Psoas muscle (tissue), 8 donors: ENCODE measurements at places on chromosomes 12 and 14.

- peak; percentile 58 for DNase-seq
These were observed 108.6 kb downstream of the VRK1 start for GRCh38 chr14:96905825-96906224.

DNA sequence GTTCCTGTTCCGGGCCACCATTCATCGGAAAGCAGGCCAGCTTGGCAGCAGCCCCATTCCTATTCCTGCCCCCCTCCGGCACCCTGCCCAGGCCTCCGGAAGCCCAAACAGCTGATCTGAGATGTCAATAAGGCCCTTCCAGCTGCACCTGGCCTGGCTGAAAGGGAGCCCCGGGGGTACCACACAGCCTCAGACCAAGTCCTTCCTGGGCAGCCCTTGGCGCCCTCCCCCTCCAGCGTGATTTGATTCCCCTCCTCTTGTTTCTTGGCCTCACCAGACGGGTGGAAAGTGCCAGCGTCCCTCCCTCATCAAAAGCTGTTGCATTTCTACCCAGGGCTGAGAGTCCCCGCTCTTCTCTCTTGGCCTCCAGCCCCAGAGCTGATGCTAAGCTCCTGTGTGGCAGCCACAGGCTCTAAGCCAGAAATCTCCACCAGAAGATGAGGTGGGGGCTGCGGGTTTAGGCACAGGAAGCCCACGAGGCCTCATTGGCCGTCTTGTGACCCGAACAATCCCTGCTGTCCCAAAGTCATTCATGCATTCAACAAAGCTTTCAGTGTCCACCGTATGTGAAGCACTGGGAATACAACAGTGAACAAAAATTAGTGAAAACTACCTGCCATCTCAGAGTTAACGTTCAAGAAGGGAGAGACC lies 215.4 kb downstream of the SLC41A2 start:
- no peak for DNase-seq

DNA sequence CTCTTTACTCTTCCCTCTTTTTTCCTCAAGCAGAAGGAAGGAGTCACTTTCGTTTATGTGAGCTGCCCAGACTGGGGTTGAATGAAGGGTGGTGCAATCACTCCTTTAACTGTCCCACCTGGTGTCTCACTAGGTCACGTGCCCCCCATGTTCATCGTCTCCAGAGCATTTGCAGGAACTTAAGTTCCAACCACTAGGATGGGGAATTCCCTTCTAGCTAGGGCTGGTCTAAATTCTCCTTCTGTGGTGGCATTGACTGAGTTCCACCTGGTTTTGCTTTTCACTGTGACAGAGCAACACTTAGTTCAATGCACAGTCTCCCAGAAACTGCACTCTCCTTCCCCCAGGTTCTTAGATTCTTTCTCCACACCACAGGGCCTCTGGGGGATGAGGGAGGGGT lies 9.5 kb downstream of the FANCM start:
- no peak for DNase-seq

DNA sequence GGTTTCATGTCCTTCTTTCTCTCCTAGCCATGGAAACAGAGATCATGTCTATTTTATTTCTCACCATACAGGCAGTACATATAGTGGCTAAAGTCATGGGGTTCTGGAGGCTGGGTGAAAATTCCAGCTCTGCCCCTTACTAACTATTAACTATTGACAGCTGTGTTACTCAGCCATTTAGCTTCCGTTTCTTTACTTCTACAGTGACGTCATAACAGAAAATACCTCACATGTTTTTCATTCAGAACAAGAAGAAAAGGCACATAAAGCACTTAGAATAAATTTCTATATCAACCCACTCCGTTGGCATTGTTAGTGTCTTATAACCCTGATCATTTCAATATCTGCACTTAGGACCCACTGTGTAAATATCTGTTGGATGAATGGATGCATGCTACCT lies 1506.9 kb upstream of the TMEM132C start:
- no peak for DNase-seq

DNA sequence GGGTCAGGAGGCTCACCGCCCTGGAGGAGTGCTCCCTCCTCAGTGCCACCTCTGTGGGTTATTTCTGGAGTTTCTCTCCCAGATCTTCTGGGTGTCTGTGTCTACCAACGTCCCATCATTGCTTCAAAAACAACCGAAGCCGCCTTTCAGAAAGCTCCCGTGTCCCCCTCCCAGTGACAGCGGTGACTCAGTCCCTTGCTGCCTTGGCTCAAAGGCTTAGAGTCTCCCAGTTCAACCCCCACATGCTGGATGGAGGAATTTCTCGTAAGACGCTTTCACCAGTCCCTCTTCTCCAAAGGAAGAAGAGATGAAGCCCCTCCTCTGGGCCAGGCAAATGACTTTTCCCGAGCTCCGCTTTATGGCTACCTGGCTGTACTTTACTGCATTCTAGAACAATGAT lies 146.6 kb downstream of the RBM19 start:
- no peak for DNase-seq

- no peak for DNase-seq
These were observed 44.4 kb downstream of the PRMT8 start for GRCh38 chr12:3535431-3535841.

GRCh38 chr12:102642199-102642598 lies 161.8 kb upstream of the IGF1 start:
- DNase-seq = no peak

DNA sequence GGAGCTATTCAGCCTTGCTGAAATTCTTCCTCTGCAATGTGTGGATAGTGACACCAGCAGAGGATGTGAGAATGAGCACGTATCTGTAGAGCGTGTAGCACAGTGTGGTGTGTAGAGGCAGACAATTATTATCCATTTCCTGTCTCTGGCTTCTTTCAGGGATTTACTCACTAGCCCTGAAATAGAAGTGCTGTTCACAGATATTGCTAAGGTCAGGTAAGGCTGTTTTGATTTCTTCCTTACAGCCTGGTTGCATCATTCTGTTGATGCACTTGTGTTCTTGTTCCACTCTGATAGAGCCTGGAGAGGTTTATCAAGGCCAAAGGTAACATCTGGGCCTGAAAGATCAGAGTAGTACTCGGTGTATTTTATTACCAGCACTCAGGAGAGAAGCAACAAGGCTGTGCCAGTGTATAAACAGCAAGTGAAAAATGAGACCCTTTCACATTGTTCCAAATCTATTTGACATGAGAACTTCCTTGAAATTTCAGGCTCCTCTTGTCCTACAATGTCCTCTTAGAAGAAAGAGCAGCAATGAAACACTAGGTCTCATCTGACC lies 16.7 kb downstream of the ARG2 start:
- no peak for DNase-seq

DNA sequence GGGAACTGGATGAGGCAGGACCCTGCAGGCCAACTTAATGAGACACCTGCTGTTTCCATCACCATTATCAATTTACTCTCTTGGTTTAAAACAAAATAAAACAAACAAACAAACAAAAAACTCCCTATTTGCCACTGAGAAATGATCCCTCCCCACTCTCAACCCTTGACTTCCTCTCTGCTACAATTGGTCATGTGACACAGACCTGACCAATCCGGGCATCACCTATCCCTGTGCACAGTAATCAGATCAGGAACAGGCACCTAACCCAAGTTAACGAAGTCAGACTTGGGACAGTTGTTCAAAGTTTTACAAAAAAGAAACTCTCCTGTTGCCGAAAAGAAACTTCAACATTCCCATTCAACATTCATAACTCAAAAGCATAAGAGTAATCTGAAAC lies 58.4 kb downstream of the NELL2 start:
- no peak for DNase-seq

DNA sequence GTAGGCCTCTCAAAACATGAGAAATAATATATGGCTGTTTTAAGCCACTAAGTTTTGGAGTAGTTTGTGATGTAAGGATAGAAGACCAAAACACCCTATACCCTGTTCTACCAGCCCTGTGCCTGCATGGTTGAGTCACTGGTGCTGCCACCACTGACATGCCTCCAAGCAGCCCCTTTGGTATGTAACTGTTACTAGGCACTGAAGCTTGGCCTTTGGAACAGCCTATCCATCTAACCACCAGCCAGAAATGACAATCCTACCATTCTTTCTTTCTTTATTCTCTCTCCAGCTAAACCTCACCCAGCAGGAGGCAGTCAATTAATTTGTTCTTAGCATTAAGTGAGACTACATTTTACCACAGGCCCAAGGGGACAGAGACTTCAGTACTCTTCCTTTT lies 240.3 kb downstream of the MSRB3 start:
- no peak for DNase-seq

- DNase-seq = no peak
These were observed 44.0 kb upstream of the LRTM2 start for GRCh38 chr12:1776170-1776921.

GRCh38 chr12:117190210-117190781 lies at the start of gene FBXO21:
TSS of gene FBXO21 (minus strand) at chr12:117190470. CDS start at chr12:117190456, 14 bp downstream.
- peak; percentile 95 for DNase-seq

- no peak for DNase-seq
These were observed 2.9 kb downstream of the SMARCD1 start for GRCh38 chr12:50087995-50088394.

GRCh38 chr12:96143827-96144565 lies 50.2 kb upstream of the ELK3 start:
- no peak for DNase-seq

DNA sequence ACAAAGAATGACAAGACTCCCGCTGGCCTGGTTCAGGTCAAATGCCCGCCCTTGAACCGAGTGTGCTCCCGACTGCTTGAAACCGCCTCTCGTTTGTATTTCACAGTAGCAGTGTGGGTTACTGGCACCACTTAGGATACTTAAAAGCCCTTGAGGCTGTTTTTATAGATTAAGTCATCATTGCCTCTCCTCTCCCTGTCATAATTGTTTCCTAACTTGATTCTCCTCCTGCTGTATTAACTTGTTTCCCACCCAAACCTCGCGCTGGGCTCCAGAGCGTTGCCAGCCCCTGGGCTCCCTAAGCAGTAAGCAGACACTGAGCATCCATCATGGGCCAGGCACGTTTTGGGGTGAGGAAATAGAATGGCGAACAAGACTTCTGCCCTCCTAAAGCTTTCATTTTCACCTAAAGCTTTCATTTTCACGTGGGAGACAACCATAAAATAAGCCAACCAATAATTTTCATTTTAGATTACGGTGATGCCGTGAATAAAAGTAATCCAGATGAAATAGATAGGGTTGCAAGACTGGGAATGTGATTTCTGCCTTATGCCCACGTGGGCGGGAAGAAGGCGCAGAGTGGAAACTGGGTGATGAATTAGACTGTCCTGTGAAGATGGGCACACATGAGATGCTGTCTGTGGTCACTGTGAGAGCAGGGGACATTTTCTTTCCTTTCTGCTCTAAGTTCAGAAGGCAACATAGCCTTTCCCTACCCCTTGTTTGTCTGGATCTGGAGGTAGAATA lies 97.5 kb downstream of the PPP2R5C start:
- DNase-seq = no peak

GRCh38 chr14:55743551-55743950 lies 163.5 kb downstream of the KTN1 start:
- DNase-seq = no peak

DNA sequence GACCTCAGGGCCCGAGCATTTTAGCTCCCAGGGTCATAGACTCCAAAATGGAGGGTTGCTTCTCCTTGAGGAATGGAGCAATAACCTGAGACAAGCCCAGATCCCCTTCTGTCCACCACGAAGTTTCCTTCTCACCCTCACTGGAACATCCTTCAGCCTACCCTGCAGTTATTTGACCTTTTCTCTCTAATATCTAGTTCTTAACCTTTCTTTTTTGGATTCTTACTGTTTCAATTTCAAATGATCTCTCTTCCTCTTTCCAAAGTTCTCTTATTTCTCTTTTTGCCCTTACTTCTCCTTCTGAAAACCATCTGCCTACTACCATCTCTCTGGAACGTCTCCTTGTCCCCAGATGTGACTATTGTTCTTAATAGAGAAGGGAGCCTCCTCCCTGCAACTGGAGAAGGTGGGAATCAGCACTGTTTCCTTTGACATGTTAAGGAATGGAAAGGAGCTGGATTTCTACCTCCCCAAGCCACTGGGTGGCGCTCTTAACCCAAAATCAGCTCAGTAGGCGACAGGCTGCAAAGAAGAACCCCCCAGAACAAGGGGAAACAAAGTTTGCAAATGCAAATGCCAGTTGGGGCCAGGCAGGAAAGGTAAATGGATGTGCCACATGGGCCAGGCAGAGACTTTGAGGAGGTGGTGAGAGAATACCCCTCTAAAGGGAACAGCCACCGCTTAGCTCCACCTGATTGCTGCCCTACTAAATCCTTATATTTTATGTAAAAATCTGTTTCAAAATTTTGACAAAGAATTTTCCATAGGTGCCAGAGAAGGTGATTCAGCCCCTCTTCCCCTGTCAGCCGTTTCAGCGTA lies 22.4 kb upstream of the PDE1B start:
- DNase-seq = no peak

- no peak for DNase-seq
These were observed 62.6 kb downstream of the PDZRN4 start for GRCh38 chr12:41250748-41251147.
